Astrocyte (in vitro differentiated cells and primary cell): ENCODE measurements at places on chromosomes 3 and 15. TPM values are rescaled to one million over a fixed set of nuclear protein-coding genes. Genes with fewer than 3 reads are reported as not detected.

Gene COL6A5
- total RNA-seq: 0.02 and 0.05 TPM in 2 replicates

Gene GJD2
- 0.48 and 1.00 TPM in 2 replicates for total RNA-seq

Gene CCDC39
- total RNA-seq: not detected in 2 replicates

Gene CX3CR1
- 0.17 and 0.32 TPM in 2 replicates for total RNA-seq

Gene ITPKA
- total RNA-seq: 1.0 and 1.2 TPM in 2 replicates

Gene STX19
- not detected in 2 replicates for total RNA-seq
